ENCODE measurements at places on chromosomes 7 and 10.

GRCh38 chr10:24695452-24695851 is 28.2 kb downstream of the ARHGAP21 start:
- DNase-seq: no peak

DNA sequence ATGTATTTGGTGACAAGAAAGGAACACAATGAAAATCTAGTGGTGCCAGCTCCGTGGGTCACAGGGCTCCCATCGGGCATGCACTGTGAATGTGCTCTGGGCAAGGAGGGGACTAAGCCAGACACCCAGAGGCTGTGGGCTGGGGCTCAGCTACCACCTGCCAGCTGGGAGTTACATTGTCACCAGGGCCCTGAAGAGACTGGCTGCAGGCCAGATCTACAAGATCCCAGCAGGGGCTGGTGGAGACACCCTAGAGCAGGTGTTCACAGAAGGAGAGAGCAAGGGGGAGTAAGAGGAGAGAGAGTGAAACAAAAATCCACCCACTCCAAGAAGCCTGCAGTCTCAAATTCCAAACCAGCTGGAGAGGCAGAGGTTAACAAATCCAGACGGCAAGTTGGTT is 116.6 kb upstream of the ADCY1 start:
- DNase-seq: no peak

DNA sequence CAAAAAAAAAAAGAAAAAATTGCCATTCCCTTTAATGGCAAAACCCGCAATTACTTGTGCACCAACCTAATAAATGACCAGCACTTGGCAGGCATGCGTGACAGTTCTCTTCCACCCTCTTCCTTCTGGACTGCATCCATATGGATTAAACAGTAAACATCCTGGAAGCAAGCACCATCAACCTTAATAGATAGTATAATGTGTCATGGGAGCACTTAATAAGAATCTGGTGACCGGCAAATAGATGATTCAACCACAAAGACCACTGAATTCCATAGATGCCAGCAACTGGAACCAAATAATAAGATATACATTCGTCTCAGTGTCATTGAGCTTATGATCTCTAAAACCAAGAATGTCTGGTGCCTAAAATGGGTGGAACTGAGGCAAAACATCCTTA is 610.2 kb downstream of the CALN1 start:
- no peak for DNase-seq

- no peak for DNase-seq
Measured at GRCh38 chr10:77386838-77387237, 250.8 kb downstream of the KCNMA1 start.

GRCh38 chr7:106720641-106721040 is 59.7 kb upstream of the CCDC71L start:
- DNase-seq: no peak

GRCh38 chr7:131096267-131096927 is 231.3 kb upstream of the MKLN1 start:
- no peak for DNase-seq

GRCh38 chr10:74675484-74675883 is 150.9 kb upstream of the KAT6B start:
- DNase-seq: no peak

GRCh38 chr10:103960103-103960502 is 6.8 kb upstream of the SLK start:
- no peak for DNase-seq

GRCh38 chr7:115229401-115230105 is 307.7 kb downstream of the MDFIC start:
- no peak for DNase-seq

GRCh38 chr10:106573106-106573505 is 591.4 kb downstream of the SORCS1 start:
- DNase-seq: no peak

- DNase-seq: no peak
Measured at GRCh38 chr10:88672041-88672440, 7.8 kb downstream of the LIPF start.

GRCh38 chr7:43014406-43014805 is 82.2 kb downstream of the MRPL32 start:
- DNase-seq: no peak

DNA sequence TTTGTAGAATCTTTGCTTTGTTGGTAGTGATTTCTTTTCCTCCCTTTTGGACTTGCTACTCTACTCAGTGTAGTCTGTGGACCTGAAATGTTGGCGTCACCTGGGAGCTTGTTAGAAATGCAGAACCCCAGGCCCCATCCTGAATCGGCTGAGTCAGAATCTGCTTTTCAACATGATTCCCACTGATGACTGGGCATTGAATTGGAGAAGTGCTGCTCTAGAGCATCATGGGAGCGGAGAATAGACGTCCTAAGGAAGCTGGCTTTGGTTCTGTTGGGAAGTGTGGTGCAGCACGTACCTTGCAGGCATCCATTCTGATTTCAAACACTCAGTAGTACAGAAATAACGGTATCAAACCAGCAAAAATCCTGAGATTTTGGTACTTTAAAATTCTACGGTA is 54.7 kb downstream of the RBM33 start:
- DNase-seq: no peak

- DNase-seq: no peak
Measured at GRCh38 chr7:147756300-147756699, 834.3 kb upstream of the C7orf33 start.

DNA sequence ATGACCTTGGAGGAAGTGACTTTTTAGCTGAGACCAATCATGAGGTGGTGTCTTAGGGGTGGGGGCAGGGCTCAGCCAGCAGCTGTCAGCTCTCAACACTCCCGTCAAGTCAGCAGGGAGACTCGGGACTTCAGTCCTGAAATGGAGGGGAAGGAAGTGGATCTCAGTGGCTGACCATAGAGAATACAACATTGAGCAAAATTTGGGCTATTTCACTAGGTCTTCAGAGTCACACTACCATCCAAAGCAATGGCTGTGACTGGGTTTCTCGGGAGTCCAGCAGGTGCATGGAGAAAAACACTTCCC is 16.8 kb upstream of the GIMAP6 start:
- DNase-seq: no peak

DNA sequence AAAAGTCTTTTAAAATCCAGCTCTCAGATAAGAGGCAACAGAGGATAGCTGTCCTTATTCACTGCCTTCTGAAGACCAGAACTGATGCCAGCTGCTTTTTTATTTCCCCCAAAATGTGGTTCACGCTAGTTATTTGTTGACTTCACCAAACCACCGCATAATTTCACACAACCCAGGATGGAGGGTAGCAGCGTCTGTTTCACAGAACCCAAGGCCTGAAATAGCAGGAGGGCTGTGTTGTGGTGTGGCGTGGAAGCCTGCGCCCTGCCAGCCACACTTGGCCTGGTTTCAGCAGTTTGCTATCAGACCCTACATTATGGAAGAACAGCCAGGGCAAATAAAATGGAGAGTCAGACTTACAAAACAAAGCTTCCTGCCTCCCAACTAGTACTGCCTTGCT is 155.4 kb downstream of the DYNC1I1 start:
- no peak for DNase-seq

GRCh38 chr10:15141136-15142054 is 27.1 kb downstream of the NMT2 start:
- DNase-seq: no peak

GRCh38 chr10:35265435-35265834 is 70.9 kb upstream of the CCNY start:
- DNase-seq: no peak

- no peak for DNase-seq
Measured at GRCh38 chr7:72435366-72435765, 23.2 kb upstream of the CALN1 start.

GRCh38 chr7:1355568-1356340 is 103.5 kb downstream of the MICALL2 start:
- no peak for DNase-seq

GRCh38 chr10:20598590-20598989 is 298.5 kb downstream of the NEBL start:
- DNase-seq: no peak

DNA sequence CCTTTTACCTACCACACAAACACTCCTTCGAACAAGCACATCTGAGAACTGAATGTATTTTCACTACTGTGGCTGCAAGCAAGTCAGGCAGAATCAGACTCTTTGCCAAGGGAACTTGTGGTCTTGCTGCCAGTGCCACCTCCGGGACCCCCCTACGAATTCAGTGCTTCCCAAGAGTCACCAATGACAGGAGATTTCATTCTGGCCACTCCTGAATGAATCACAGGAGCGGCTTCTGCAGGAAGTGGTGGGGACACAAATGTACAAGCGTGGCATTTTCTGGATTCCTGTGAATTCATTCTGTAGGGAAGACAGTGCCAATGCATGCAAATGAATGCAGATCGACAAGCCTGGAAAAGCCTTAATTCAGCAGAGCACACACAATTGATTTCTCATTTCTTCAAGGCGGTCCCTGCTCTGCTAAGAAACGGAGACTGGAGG is 161.2 kb downstream of the CAMK1D start:
- no peak for DNase-seq

- DNase-seq: no peak
Measured at GRCh38 chr7:102840404-102840803, 72.4 kb upstream of the LRRC17 start.

GRCh38 chr7:132614428-132615318 is 38.4 kb upstream of the PLXNA4 start:
- no peak for DNase-seq

- DNase-seq: no peak
Measured at GRCh38 chr7:123975084-123975483, 50.0 kb downstream of the SPAM1 start.

- no peak for DNase-seq
Measured at GRCh38 chr7:13907831-13908230, 81.6 kb downstream of the ETV1 start.

DNA sequence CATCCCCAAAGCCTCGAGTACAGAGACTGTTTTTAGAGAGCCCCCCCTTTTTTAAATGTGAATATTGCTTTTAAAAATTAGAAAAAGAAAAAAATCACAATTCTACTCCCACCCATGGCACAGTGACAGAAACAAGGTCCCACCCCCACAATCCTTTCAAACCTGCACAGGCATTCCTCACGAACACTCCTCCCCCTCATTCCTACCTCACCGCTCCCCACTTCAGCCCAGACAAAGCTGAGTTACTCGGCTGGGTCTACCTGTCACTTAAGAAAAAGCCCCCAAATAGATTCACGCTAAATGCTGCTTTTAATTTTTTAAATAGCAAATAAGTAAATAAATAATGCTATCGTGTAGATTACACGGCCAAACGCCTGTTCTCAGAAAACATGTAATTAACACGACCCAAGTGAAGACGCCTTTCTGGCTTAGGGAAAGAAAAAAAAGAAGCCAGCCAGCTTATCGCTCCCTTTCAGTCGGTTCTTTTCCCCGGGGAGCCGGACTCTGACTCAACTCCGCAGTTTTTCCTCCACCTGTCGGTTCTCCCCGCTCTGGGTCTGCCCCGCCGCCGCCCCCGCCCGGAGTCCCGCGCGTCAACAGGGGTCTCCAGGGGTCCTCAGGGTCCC is 739 bp downstream of the MPP7 start:
- peak; percentile 5 for DNase-seq

- no peak for DNase-seq
Measured at GRCh38 chr10:129078746-129079145, 388.3 kb upstream of the MGMT start.

GRCh38 chr7:151114151-151115090 is 28.1 kb downstream of the AGAP3 start:
- no peak for DNase-seq

DNA sequence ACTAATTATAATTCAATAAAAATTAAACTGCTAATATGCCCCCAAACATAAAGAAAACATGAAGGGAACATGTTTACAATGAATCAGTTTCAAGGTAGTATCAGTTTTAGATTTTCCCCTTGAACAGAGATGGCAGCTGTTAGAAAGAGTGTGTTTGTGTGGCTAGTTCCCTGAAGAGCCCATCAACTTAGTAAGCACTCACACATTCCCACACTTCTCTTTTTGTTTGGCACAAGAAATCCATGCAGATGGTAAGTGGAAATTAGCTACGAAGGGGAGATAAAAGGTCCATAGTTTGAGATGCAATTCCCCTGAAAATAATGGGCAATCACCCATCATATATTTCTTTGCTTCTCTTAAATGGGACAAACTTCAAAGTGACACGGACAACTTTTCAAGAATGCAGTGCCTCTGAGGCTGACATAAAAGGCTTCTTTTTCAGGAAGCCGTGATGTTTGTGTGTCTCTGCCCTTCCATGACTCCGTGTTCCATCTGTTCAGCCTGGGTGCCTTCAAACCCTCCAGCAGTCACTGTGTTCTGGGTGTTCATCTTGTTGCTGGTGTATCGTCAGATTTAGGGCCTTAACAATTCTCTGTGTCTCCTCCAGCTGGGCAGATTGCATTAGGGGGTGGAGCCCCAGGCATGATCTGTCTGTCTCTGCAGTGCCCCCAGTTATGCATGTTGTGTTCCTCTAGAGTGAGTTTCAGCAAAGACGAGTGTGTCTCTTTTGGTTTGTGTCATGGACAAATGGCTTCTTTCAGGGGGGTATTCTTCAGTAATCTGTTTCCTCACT is 259.5 kb upstream of the NPY start:
- DNase-seq: no peak

DNA sequence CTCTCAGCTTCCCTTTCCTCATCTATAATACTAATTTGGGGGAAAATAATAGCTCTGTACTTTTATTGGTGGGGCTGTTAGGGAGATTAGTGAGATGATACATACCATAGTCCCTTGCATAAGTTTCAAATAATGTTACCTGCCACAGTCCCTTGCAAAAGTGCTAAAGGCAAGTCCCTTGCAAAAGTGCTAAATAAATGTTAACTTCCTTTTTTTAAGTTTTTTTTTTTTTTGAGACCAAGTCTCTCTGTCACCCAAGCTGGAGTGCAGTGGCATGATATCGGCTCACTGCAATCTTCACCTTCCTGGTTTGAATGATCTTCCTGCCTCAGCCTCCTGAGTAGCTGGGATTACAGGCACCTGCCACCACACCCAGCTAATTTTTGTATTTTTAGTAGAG is 43.4 kb upstream of the SRGN start:
- no peak for DNase-seq

DNA sequence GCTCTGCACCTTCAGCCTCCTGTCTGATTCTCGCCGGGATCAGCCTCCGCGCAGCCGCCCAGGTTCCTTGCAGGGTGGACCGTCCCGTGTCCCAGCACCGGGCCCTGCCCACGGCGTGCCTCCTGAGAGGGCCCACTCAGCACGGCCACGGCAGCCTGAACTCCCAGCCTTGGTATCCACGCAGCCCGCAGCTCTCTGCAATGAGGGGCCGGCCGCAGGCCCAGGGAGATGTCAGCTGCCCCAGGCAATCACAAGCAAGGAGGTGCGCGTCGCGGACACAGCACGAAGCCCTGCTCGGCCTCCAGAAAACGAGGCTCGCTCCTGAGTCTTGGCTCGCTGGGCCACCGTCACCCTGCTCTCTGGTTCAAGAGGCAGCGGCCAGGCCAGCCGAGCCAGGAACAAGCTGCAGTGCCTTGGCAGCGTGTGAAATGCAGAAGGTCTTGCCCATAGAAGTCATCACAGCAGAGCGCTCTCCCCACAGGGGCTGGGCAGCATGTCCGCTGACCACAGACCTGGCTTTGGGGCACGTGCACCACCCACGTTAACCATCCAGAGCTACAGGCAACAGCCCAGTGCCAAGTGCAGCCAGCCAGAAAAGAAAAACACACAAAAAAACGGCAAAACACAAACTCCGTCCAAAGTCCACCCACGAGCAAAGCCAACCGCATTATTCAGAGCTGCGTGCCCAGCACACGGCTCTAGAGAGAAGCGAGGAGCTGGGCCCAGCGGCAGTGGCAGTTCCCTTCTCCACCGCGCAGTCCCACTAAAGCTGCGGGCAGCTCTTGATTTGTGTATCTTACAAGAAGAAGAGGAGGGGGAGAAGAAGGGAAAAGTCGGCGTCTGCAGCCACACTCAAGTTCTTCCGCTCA is 13.9 kb downstream of the GPER1 start:
- no peak for DNase-seq

- DNase-seq: no peak
Measured at GRCh38 chr10:68955355-68955831, 577 bp upstream of the DDX21 start.

Data from stimulated activated CD8-positive, alpha-beta memory T cell treated with anti-CD3 and anti-CD28 coated beads, Interleukin-7, amount 100 ng/mL, for 4 hours (primary cell).